ENCODE measurements at places on chromosomes 5 and 9.

GRCh38 chr9:33468215-33468730 lies 5.5 kb downstream of the NOL6 start:
- no peak for DNase-seq

GRCh38 chr5:113989278-113989912 lies 372.5 kb upstream of the KCNN2 start:
- DNase-seq, result no peak

GRCh38 chr9:134267305-134267880 lies 58.9 kb upstream of the RXRA start:
- no peak for DNase-seq

DNA sequence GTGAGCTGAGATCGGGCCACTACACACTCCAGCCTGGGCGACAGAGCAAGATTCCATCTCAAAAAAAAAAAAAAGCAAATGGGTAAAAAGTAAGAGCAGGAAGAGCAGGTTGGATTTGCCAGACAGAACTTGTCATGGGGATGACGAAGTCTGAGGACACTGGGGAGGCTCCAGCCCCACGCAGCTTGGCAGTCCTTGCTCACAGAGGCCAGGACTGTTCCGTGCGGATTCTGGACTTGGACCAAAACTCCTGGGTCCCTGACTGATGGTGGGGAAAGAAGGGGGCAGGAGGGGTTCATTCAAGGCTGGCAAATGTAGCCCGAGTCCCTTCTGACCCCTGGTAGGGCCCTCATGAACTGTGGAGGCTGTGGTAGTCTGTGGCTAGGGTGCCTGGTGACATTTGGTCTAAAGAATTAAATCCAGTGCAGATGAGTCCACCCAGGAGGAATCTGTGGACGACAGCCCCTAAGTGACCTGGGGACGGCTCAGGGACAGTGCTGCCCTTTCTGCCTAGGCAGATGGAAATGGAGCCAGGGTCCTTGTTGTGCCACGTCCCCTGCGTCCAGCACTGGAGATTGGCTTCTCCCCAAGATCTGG lies 3.1 kb downstream of the FGD3 start:
- no peak for DNase-seq

GRCh38 chr5:159003045-159004030 lies 96.4 kb downstream of the EBF1 start:
- DNase-seq, result no peak

GRCh38 chr5:8857051-8857450 lies 688.8 kb downstream of the SEMA5A start:
- DNase-seq, result no peak

DNA sequence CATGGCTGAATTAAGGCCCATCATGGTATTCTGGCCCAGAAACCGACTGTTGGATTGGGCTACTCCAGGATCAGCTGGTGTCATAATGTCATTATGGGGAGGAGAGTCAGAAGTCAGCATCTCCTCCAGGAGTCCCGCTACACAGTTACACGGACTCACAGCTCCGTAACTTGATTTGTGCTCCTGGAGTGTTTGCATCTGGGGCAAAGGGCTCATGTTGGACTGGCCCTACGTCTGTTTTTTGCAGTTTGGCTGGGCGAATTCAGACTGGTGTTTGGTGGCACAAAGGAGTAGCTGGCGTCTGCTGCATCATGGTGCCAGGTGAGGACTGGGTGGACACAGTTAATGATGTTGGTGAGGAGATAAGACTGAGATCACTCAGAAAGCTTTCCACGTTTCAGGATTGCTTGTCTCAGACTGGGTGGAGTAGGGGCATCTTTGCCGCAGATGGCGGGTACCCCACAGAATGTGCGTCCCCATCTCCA lies 31.3 kb downstream of the OR2V1 start:
- DNase-seq, result no peak

- DNase-seq, result no peak
Measured at GRCh38 chr5:910769-911160, 18.1 kb downstream of the TRIP13 start.

DNA sequence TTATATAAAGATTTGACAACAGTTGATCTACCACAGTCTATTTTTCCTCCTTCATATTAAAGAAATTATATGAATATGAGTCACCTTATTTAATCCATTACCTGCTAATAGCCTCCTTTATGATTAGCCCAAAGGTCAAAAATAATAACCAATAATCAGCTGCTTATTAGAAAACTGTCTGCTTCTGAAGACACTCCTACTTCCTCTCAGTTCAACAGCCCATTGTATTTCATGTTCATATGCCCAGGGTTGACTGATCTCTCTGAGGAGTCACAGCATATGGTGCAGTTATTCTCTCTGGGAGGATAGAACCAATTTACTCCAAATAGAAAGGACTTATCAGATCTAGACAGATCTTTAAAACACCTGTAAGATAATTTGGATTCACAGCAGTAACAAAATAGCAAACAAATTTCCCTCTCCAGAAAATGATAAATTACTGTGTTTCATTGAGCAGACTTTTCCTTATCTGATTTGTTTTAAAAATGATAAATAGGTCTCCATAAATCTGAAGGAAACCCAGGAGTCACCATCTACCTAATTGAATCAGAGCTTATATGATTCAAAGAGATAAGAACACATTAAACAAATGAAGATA lies 180.4 kb upstream of the ITGA1 start:
- no peak for DNase-seq

DNA sequence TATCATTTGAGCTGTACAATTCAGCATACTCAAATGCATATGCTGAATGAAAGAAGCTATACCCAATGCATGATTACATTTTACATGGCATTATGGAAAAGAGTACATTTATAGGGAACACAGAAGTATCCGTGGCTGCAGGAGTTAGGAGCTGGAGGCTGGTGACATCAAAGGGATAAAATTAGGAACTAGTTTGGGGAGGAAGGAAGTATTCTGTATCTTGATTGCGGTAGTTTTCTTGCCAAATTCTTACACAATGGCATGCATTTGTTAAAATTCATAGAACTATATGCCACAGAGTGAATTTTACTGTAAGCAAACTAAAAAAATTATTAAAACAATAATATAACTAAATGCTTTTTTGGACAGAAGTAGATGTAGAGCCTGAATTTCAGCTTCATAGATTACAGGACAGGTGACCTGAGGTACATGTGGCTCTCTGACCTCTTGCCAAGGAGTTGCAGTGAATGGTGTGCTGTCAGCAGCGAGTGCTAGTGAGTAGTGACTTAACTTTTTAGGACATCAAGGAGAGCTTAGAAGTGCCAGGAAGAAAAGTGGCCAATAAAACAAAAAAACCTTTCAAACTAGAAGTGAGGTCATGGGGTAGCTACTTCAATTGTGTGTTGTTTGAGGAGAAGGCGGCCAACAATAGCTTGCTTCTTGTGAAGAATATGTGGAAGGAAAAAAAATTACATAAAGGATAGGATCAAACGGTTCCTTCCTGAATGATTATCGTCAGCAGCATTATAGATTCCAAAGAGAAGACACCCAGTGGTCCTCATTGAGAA lies 514.9 kb upstream of the CLINT1 start:
- peak; percentile 26 for DNase-seq

DNA sequence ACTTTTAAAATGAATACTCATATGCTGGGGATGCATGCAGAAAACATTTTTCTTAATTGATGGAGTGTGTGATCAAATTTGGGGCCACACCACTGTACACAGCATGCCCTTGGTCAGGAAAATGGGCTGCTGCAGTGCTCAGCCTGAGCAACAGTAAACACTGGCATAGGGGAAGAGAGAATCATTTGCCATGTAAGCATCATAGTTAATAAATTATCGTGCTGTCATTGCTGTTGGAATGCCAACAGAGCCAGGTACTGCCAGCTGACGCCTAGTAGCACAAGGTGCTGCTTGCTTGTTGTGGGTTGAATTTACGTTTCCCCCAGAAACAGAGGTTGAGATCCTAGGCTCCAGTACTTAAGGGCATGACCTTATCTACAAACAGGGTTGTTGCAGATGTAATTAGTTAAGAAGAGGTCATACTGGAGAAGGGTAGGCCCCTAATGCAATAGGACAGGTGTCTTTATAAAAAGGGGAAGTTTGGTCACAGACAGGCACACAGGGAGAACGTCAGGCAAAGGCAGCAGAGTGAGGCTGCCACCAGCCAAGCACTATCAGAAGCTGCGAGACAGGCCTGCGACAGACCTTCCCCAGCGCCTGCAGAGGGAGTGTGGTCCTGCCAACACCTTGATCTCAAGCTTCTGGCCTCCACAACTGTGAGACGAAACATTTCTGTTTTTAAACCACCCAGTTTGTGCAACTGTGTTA lies 25.3 kb downstream of the DAP start:
- DNase-seq, result peak; percentile 52

DNA sequence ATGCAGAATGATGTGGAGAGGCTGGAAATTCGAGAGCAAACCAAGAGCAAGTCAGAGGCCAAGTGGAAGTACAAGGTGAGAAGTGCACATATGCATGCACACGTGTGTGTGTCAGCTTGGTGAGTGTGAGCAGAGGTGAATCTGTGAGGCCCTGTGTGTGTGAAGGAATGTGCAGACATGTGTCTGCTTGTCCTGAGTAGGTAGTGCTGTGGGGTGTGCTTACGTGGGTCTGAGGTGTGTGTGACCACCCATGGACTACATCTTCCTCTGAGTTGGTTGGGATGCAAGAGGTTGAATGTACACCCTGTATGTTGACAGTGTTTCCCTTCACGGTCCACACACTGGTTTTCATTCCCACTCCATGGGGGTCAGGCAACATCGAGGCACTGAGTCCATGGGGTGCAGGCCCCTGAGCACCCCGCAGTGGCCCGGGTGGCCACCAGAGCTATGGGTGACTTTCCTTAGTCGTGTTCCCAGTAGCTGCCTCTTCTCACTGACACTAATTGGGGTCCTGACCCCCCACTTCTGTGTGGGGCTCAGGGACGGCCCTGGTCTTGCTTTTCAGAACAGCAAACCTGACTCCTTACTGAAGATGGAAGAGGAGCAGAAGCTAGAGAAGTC lies 86.7 kb downstream of the PHF2 start:
- no peak for DNase-seq

- DNase-seq, result no peak
Measured at GRCh38 chr5:134846641-134846960, 833 bp downstream of the C5orf24 start.

DNA sequence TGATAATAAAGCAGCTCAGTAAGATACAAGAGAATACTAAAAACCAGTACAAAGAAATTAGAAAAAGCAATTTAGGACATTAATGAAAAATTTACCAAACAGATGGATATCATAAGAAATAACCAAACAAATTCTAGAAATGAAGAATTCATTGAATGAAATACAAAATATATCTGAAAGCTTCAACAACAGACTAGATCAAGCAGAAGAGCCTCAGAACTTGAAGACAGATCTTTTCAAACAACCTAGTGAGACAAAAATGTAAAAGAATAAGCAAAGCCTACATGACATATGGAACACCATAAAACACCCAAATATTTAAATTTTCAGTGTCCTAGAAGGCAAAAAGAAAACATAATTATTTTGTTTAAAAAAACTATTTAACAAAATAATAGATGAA lies 66.9 kb downstream of the SKIC3 start:
- peak; percentile 26 for DNase-seq

GRCh38 chr5:73542020-73542419 lies 23.4 kb downstream of the ANKRA2 start:
- no peak for DNase-seq

GRCh38 chr9:124474151-124474550 lies 23.9 kb downstream of the ADGRD2 start:
- DNase-seq, result no peak

GRCh38 chr9:5760338-5760737 lies 72.6 kb downstream of the ERMP1 start:
- DNase-seq, result no peak

DNA sequence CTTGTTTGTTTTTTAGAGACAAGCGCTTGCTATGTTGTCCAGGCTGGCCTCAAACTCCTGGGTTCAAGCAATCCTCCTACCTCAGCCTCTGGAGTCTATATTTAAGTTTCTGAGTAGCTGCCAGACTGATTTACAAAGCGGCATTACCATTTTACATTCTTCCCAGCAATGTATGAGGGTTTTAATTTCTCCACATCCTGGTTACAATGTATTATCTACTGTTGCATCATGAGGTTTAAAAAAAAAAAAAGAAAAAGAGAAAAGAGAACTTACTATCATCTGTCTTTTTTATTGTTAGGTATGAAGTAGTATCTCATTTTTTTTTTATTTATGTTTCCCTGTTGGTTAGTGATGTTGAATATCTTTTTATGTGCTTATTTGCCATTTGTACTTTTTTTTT lies 18.9 kb upstream of the CLINT1 start:
- DNase-seq, result no peak

DNA sequence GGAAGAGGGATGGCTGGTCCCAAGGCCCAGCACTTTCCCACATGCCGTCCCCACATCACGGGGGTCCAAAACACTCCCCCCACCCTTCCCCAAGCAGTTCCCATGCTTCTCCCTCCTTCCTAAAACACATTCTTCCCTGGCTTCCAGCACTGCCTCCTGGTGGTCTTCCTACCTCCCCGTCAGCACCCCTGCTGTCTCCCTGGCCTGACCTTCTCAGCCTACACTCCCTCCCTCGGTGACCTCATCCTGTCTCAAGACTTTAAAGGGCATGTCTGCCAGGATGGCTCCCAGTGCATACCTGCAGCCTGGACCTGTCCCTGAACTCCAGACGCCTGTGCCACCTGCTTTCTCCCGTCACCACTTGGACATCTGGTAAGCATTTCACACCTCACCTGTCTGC lies 4.3 kb upstream of the NCS1 start:
- DNase-seq, result no peak

GRCh38 chr9:94881940-94882339 lies 155.4 kb downstream of the AOPEP start:
- no peak for DNase-seq

DNA sequence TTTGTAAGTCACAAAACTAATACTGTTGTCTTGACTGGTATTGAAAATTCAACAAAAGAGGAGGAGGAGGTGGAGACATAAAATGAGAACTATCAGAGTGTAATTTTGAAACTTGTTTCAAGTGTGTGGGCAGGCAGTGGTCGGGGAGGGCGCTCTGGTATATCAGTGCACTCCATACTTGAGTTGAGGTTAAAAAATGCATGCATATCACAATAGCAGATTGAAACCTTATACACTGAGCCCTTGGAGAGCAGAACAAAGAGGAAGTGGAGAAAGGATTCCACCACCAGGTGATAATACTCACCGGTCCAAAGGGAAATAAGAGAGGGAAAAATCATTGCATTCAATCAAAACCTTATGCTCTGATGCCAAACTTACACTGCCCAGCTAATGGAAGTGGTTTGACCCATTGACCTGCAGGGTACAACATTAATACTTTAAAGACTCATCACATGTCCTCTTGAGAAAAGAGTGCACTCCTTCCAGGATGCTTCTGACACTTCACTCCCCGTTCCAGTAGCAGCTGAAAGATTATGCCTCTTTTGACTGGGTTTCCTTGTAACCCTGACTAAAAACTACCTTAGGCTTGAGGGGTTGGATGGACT lies 79.5 kb upstream of the FAM169A start:
- DNase-seq, result no peak

DNA sequence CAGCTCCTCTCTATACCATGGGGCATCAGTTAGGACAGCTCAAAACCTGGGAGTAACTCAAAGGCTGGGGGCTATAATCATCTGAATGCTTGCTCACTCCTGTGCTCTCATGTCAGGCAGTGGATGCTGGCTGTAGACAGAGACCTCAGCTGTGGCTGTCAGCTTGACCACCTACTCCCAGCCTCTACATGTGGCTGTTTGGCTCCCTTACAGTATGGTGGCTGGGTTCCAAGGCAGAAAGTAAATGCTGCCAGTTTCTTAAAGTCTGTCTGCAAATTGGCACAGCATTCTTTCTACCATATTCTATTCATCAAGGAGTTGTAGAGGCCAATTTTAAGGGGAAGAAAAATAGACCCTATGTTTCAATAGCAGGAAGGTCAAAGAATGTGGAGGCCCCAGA lies 66.9 kb downstream of the TMC1 start:
- DNase-seq, result no peak

GRCh38 chr5:150272531-150272930 lies 17.0 kb downstream of the CAMK2A start:
- peak; percentile 62 for DNase-seq

Data from hematopoietic multipotent progenitor cell (in vitro differentiated cells).